ENCODE measurements at places on chromosomes 5 and 9.

- no peak for DNase-seq
Measured at GRCh38 chr9:90894986-90895687, 93.5 kb downstream of the SYK start.

DNA sequence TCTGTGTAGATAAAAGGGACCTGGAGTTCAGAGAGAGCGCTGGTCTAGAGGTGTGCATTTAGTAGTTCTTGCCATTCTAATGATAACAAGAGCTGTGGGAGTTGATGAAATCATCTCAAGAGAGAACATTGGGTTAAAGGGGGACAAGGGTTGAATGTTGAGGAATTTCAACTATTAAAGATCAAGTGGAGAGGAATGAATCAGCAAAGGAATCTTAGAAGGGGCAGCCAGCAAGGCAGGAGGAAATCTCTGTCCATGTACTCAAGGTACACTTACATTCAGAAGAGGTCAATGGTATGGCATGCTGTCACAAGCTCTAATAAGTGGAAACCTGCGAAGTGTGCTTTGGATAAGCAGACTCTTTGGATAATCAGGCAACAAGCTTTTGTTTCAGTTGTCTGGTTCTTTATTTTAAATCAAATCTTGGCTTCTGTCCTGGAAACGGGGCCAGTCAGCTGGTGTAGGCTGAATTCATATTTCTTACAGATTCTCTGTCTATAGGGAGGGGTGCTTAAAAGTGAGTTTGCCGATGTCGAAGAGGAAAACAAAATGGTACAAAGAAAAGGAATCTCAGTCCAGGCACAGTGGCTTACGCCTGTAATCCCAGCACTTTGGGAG, 320.5 kb upstream of the CD180 start:
- no peak for DNase-seq

- peak; percentile 33 for DNase-seq
Measured at GRCh38 chr9:115006660-115007059, 76.3 kb upstream of the TNFSF8 start.

- DNase-seq = no peak
Measured at GRCh38 chr5:26942481-26942880, 95.9 kb downstream of the CDH9 start.

GRCh38 chr9:92141144-92142129, 26.2 kb upstream of the SPTLC1 start:
- no peak for DNase-seq

- no peak for DNase-seq
Measured at GRCh38 chr5:4625206-4625896, 514.8 kb upstream of the ADAMTS16 start.

DNA sequence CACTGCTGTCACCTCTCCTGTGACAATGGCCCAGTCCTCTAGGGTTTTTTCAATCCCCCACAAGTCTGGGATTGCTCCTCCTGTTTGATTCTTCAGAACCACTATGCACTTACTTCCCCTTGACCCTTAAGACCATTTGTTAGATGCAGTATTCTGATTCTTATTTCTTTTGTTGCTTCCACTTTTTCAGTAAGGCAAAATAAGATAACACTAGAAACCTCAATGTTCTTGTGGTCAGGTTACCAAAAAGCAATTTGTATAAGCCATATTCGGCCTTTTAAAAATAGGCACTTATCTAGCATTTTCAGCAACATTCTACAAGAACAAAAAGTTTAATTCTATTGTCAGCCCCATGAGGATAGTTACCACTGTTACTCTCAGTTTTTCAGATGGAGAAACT, 220.0 kb downstream of the KDM4C start:
- DNase-seq = no peak

DNA sequence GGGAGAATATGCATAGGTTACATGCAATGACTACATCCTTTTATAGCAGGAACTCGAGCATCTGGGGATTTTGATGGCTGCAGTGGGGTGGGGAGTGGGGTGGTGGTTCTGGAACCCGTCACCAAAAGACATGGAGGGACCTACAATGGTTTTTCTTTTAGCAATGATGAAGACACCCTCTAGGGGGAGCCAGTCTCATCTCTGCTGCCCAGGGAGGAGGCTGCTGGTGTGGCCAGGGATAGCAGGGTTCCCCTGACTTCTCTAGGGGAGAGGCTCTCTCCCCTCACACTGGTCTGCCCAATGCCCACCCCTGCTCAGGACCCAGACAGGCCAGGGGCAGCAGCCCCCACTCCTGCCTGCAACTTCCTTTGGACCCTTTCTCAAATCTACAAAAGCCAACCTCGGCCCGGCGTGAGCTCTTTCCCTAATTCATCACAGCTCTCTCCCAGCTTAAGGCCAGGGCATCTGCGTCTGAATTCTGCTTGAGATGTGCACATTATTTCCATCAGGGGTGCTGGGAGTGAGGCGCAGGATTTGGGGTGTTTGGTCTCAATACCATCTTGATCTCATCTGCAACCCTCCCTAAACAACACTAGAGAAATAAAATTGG, 73.6 kb upstream of the RETREG1 start:
- no peak for DNase-seq

- DNase-seq = no peak
Measured at GRCh38 chr5:71537687-71538086, 49.5 kb upstream of the MCCC2 start.

DNA sequence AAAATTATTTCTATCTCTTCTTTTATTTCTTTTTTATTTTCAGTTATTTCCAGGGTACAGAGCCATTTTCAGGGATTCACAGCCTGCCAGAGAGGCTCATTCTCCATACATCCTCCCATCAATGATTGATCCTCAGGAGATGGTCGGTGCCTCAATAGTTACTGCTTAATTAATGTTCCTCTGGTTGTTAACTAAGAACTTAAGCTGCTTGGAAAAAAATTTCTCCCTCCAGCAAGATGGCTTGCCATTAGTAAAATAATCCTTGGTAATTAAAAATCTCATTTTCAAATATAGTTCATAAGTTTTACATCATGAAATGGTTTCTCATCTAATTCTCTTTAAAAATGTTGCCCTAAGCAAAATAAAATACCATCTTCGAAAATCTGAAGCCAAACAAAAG, 20.0 kb downstream of the MARCHF11 start:
- DNase-seq = no peak

- no peak for DNase-seq
Measured at GRCh38 chr5:96778409-96778808, 29.3 kb downstream of the ERAP1 start.

DNA sequence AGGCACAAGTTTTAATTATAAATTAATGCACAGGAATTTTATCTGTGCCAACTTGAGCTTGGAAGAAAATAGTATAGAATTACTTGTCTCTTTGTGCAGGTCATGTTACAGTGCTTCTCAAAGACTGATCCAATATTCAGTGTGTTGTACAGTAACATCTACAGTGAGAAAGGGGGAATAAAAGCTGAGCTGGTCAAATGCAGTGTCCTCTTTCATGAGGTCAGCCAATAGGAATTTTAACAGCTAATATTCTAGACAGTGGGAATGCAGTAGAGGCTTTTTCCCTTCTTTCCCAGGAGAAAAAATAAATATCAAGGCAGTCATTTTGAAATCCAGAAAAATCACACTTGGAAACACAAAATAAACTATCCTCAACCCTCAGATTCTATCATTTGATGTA, 95.7 kb upstream of the ITGA1 start:
- no peak for DNase-seq

- DNase-seq = peak; percentile 55
Measured at GRCh38 chr5:80672140-80672736, 17.5 kb upstream of the DHFR start.

GRCh38 chr5:77881528-77881927, 105.4 kb upstream of the TBCA start:
- no peak for DNase-seq

DNA sequence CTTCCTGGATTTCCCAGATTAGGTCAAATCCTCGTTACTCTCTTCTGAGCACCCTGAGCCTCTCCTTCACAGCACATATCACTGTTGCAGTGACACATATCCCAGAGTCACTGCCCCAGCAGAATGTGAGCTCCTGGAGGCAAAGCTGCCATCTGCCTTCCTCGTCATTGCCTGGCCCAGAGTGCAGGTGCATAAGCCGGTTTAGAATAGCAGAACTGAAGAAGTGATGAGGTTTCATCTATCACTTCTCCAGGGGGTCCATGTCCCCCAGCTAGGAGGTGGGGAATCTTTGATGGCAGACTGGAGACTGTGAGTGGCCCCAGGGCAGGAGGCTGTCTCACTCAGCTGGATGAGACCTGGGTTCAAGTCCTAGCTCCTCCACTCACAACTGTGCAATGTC, 25.8 kb downstream of the NIPAL4 start:
- DNase-seq = no peak

DNA sequence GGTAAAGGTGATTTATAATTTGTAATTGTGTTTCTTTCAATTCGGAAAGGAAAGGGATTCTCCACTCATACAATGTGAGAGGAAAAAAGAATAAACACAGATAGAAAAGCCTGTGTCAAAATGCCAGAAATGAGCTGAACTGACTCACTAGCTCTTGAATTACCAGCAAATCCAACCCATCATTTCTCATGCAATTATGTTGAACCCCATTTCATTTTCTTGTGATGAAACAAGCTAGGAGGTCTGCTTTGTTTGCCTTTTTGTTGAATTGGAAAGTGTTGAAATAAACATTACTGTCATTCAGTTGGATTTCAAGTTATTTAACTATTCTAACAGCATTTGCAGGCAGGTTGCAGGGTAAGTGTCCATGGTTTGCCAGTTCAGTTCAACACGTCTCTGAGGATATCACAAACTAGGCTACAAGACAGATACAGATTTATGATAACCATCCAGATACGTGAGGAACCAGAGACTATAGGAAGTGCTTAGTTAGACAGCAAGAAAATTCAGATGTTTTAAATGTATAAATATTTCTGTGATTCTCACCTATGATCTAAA, 547.2 kb downstream of the MAT2B start:
- DNase-seq = no peak

- no peak for DNase-seq
Measured at GRCh38 chr9:99962680-99963261, 56.3 kb downstream of the STX17 start.

- peak; percentile 64 for DNase-seq
Measured at GRCh38 chr9:97594381-97594921, 38.7 kb downstream of the TSTD2 start.

GRCh38 chr5:149363936-149364335, 6.1 kb downstream of the PCYOX1L start:
- no peak for DNase-seq

- DNase-seq = no peak
Measured at GRCh38 chr5:130023604-130024003, 119.3 kb downstream of the CHSY3 start.

DNA sequence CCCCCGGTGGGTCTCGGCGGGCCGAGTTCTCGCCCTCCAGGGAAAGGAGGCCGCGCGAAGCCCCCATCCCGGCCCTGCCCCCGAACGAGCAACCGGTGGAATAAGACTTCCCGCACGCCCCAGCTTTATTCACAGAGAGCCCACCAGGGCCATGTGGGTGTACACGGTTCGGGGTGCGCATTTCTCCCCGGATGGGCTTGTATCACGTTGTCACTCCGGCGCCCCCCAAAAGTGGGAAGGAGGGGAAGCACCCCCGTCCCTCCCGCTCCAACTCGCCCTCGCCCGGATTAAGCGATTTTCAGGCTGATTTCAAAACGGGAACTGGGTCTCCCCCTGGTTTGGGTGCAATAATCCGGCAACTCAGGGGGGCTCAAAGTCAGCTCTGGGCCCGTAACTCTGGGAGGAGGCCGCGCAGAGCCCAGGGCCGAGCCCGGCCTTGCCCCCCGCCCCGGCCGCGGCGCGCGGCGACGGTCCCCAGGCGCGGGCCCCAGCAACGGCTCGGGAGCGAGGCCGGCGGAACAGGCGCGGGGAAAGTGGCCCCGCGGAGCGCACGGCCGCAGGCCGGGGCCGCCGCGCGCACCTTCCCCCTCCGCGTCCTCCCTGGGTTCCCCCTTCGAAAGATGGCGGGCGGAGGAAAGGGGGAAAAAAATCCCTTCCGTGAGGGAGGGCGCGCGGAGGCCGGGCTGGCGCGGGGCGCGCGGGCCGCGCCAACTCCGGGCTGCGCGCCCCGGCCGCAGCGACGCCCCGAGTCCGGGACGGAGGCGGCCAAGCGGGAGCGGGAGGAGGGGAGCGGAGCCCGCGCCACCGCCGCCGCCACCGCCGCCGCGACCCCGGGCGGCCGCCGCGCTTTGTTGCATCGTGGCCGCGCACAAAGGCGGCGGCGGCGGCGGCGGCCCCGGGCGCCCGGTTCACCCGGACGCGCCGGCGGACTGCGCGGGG, 644 bp downstream of the BRD3 start:
- DNase-seq = no peak

GRCh38 chr5:113748403-113748802, 234.9 kb downstream of the YTHDC2 start:
- no peak for DNase-seq

GRCh38 chr9:78363221-78363620, 66.3 kb downstream of the PSAT1 start:
- DNase-seq = no peak

GRCh38 chr5:36367524-36367923, 65.8 kb upstream of the RANBP3L start:
- DNase-seq = no peak

DNA sequence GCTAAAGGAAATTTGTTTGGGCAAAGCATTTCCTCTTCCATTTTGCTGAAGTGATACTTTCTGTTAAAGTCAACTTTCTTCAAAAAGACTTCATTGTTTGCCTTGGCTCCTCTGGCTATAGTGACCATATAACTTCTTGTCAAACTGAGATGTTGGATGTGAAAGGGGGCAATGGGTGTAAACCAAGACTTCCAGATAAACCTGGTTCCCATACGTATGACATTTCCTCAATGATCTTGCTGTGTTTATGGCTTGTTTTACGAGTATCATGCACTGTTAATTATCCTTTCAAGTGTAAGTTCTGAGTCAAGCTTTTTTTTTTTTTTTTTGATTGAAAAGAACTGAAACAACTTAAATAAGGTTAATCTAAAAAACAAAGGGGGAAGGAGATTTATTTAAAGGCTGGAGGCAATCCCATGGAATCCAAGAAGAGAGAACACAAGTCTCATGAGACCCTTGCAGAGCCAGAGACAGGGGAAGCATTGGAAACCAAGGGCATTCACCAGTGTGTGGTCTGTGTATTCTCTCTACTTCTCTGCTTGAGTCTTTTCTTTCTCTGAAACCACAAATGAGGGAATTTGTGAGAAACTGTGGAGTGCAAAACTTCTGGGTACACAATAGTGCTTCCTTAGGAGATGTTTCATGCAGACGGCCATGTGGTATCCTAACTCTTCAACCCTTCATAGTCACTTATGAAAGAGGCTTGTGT, 335.3 kb downstream of the RAB3C start:
- no peak for DNase-seq

GRCh38 chr9:113682297-113682771, 193.8 kb upstream of the ZNF618 start:
- DNase-seq = no peak

DNA sequence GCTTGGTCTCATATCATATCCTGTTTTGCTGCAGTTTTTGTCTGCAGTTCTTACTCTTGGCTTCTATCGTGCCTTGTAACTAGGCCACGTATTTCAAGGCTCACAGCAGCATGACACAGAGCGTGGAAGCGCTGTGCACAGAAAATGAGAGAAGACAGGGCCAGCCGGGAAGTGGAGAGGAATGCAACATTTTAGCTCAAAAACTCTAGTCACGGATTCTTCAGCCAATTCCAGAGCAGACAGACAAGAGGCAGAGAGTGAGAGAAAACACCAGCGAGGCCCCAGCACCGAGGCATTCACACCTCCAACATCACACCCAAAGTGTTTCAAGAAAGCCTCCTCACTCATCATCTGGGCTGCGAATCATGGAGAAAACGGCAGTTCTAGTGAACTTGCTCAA, 160.8 kb downstream of the DNAH5 start:
- DNase-seq = peak; percentile 52

All from dorsolateral prefrontal cortex (tissue), 122 donors.